ENCODE measurements at places on chromosomes 7 and 10.

- no peak for DNase-seq
These were observed 112.5 kb downstream of the MYOF start for GRCh38 chr10:93369588-93370164.

GRCh38 chr7:107606303-107606702, 26.3 kb downstream of the BCAP29 start:
- DNase-seq, result no peak

GRCh38 chr7:680411-681127, 45.9 kb upstream of the DNAAF5 start:
- no peak for DNase-seq

DNA sequence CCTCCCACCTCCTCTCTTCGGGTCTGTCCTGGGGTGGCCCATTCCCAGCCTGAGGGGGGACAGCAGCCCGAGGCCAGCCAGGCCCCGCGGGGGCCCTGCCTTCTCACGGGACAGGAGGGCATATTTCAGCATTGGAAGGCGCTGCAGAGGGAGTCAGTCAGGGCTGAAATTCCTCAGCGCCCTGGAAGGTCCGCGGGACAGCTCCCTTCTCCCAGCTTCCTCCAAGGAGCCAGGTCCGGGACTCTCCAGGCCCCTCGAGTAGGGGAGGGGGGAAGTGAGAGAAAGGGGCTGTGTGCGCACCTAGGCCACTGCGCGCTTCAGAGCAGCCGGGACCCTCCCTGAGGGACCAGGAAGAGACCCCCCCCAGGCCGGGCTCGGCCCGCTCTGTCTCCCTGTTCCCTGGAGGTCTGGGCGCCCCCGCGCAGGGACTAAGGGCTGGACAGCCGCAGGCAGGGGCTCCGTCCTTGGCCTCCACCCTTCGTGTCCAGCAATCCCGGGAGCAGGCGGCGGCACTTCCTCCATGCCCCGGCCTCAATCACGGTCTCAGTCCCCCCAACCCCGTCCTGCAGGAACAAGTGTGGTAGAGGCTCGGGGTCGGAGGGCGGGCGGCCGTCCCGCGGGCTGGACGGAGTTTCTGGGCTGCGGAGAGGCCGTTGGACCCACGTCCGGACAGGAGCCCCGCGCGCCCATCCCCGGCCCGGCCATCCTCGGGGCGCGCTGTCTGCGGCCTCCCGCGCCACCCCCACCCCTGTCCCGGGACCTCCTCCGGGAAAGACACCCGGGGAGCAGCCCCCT, 6.0 kb upstream of the ELFN1 start:
- DNase-seq, result no peak

GRCh38 chr10:79269443-79269842, 77.8 kb upstream of the PPIF start:
- DNase-seq, result no peak

DNA sequence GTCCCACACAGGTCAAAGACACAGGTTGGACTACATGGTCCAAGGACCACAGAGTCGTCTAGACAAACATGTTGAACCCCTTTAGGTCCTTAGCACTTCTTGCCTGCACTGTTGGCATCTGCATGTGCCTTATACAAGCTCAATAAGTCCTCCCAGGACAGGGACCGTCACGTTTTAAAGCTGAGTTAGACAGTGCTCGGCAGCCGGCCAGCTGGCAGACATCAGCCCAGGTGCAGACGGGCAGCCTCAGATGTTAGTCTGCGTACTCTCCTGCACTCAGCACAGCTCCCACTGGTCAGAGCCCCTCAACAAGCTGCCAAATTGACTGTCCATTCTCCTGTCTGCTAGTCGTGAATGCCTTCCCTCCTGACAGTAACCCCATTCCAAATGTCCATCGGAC, 34.9 kb downstream of the PARP12 start:
- DNase-seq, result no peak

- no peak for DNase-seq
These were observed 12.5 kb upstream of the HERPUD2 start for GRCh38 chr7:35707422-35707821.

DNA sequence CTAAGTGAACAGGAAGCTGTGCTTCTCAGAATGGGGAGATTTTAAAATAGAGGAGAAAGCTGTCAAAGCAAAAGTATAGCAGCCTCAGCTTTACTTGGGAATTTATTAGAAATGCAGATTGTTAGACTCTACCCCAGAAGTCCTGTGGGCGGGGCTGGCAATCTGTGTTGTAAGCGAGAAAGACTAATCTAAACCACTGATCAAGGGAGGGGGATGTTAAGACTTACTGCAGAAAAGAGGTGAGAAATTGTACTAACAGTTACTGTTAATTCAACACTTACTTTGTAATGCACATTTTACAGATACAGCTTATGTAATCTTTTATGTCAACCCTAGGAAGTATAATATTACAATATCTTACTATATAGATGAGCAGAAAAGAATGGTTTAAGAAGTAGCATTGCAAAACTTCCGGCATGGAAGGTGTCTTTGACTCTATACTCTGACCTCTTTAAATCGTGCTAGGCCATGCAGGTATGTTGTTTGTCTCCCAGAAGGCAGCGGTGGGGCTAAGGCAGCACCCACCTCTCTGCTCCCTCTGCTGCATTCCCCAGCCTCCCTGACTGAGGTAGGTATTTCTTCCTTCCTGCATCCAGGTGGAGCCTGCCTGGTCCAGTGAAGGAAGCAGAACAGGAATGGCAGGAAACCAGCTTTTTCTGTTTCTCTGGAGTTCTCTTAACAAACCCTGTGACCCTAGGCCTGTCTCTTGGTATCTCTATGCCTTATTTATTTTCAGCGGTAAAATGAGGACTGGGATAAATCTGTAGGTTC, 462.2 kb downstream of the AUTS2 start:
- DNase-seq, result no peak

DNA sequence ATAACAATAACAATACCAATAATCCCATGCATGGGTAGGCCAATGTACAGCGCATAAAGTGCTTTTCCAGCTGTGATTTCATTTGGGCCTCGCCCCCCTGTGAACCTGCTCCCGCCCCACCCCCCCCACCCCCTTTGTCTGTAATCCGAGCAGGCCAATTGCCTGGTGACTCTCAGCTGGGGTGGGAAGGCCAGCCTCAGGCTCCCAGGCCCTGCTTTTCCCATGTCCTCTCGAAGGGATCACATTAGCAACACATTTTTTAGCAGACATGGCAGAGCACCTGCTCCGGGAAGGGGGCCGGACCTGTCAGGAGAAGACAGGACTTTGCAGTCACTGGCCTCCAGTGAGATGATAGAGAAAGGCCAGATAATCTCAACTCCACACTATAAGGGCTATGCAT, 439.3 kb downstream of the RPS24 start:
- DNase-seq, result no peak

- no peak for DNase-seq
These were observed 1035.1 kb downstream of the CNTNAP2 start for GRCh38 chr7:147151661-147152060.

- no peak for DNase-seq
These were observed 682.8 kb downstream of the MAGI2 start for GRCh38 chr7:78770422-78771410.

- peak; percentile 34 for DNase-seq
These were observed 45.8 kb upstream of the SKAP2 start for GRCh38 chr7:26910221-26910620.

GRCh38 chr7:44735403-44736165, 13.1 kb upstream of the ZMIZ2 start:
- peak; percentile 91 for DNase-seq

GRCh38 chr10:22657566-22658225, 56.7 kb downstream of the PIP4K2A start:
- no peak for DNase-seq

DNA sequence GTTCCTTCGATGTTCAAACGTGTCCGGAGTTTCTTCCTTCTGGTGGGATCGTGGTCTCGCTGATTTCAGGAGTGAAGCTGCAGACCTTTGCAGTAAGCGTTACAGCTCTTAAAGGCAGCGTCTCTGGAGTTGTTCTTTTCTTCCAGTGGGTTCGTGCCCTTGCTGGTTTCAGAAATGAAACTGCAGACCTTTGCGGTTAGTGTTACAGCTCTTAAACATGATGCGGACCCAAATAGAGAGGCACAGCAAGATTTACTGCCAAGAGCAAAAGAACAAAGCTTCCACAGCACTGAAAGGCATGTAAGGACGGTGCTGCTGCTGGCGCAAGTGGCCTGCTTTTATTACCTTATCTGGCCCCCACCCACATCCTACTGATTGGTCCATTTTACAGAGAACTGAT, 931.4 kb downstream of the IPMK start:
- no peak for DNase-seq

GRCh38 chr10:28823501-28824075, 146.3 kb downstream of the BAMBI start:
- no peak for DNase-seq

GRCh38 chr7:139094030-139094429, 15.5 kb downstream of the ZC3HAV1 start:
- DNase-seq, result no peak

DNA sequence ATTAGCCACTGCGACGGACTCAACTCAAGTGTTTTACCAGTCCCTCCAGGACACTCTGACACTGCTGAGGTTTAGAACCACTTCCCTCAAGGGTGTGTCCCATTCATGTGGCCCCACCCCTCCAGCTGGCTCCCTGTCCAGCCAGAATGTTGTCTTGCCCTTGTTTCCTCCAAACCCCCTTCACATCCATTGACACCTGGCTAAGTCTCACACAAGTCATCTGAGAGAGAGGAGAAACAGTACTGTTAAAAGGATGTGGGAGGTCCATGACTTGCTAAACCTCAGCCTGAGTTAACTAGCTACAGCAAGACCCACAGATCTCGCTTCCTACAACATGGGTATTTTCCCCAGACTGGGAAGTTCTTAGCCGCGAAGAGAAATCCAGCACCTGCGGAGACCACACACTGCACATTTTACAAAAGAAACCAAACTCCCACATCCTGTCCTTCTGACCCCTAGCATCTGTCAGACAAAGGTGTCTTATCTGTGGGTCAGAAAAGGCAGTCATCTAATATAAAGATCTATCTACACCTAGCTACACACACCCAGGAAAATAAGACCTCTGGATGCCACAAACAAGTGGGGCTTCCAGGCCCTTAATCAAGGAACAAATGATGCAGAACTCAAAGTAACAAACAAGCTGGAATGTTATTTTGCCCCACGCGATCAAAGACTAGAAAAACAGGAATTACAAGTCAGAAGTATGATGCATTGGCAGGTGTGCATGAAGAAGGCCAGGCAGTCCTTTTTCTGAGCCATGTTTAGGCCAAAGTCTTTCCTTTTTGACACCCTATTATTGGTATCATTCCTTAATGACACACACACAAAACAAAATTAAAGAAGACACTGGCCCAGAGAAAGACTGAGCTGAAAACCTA, 13.9 kb downstream of the OSBPL3 start:
- DNase-seq, result no peak

- DNase-seq, result no peak
These were observed 32.9 kb downstream of the TLX1 start for GRCh38 chr10:101164020-101164419.

DNA sequence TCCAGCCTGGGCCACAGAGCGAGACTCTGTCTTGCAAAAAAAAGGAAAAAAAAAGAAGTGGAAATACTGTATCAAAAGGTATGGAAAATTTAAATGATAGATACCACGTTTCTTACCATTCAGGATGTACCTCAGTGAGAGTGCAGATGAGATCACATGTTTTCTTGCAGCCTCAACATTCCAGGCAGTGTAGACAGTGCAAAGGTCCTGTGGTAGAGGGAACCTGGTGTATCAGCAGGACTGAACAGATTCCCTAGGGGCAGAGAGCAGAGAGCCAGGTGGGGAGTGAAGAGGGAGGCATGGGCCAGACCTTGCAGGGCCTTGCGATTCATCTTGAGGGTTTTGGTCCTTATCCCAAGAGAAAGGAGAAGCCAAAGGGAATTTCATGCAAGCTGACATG, 17.7 kb upstream of the ATXN7L1 start:
- no peak for DNase-seq

- DNase-seq, result no peak
These were observed 64.4 kb downstream of the LYZL1 start for GRCh38 chr10:29353305-29353704.
